ENCODE measurements at places on chromosomes 4 and X.
A peak's percentile ranks its signal among the peaks of the same experiment; 100 is the strongest.

DNA sequence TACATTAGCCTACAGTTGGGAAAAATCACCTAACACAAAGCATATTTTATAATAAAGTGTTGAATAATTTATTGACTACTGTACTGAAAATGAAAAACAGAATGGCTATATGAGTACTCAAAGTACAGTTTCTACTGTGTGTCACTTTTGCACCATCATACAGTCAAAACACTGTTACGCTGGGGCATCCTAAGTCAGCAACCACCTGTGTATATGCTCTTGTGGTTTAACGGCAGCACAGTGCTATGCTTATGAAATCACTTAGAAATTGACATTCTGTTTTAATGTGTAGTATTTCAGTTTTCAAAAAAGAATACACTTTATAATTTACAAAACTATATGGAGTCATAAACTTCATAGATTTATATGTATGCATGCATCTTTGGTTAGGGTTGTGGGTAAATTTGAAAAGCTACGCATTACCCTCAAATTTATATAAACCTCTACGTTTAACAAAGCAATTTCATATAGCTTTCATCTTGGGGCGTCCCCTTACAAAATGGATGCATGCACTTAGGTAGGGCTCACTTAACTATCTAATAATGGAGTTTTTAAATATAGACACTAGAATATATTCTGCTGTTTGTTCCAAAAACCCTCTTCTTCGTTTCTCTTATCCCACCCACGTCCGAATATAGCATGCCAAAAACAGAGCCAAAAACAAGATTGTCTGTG, 690 bp upstream of the NEIL3 start:
- DNase-seq, result no peak

- DNase-seq, result no peak
These were observed 7.4 kb downstream of the MAGEB10 start for GRCh38 chrX:27815209-27815608.

GRCh38 chr4:83585982-83586508, 50.1 kb downstream of the GPAT3 start:
- DNase-seq, result no peak

DNA sequence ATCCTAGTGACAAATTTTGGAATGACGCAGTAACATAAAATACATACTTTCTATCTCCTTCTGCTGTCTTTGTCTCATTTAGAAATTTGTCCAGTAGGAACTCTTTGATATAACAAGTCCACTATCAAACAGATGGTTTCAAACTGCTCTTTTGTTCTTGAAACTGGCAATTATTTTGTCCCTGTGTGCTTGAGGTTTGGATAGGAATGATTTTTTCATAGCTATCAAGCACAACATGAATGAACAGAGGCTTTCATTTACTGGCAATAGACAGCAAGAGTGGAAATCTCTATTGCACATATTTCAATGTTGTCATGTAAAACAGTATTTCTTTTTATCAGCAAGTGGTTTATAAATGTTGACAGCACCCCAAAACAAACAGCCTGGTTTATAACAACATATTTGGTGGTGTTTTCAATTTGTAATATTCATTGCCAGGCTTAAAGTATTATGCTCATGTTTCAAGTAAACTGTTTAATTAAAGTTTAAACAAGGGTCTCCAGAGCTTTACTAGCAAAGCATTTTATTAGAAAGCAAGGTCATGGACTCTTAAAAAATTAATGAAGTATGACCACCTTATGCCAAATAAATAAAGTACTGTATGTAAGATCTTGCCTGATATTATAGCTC, 60.0 kb downstream of the TIGD2 start:
- no peak for DNase-seq

GRCh38 chrX:623599-624315, 6.8 kb upstream of the SHOX start:
- no peak for DNase-seq

- no peak for DNase-seq
These were observed 1148.8 kb upstream of the PCDH7 start for GRCh38 chr4:29571322-29571721.

DNA sequence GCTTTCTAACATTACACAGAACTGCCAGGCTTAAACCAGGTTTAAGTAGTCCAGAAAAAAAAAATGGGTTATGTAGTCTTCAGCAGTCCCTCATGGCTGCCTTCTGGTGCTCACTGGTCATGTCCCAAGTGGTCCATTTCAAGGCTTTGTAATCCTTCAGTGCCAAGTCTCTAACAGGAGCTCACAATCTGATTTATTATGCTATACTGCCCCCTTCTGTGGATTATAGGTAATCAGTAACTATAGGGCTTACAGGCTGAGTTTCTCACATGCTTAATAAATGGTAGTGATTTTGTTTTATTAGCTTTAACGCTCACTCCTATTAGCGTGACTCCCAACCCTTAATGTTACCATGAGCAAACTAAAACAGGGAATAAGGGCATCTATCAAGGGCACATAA, 92.5 kb upstream of the EDA2R start:
- DNase-seq, result no peak

DNA sequence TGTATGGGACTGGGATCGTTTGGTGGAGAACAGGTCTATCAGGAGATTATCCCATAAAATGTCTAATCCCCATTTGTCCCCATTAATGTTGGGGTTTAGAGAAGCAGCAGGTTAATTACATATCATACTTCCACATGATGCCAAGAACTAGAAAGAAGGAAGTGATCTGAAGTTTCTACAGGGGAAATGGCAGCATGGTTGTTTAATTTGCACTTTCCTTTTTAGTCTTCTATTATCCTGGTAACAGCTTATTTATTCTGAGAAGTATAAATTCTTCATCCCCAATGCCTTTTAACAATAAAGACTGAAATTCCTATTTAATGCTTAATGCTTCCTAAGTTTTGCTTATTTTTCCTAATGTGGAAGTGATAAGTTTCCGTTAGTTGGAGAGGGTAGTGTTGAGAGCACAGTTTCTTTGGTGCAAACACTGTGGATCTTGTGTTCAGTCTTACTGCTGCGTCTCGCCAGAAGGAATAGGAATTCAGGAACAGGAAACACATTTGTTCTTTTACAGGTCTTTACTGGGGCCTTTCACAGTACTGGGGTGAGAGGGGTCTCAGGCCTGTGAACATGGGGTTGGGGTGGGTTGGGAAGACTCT, 59.5 kb upstream of the TADA2B start:
- no peak for DNase-seq

- peak; percentile 26 for DNase-seq
These were observed 7.9 kb upstream of the CFP start for GRCh38 chrX:47637546-47638195.

GRCh38 chrX:130756233-130756632, 146.8 kb downstream of the ENOX2 start:
- DNase-seq, result no peak

DNA sequence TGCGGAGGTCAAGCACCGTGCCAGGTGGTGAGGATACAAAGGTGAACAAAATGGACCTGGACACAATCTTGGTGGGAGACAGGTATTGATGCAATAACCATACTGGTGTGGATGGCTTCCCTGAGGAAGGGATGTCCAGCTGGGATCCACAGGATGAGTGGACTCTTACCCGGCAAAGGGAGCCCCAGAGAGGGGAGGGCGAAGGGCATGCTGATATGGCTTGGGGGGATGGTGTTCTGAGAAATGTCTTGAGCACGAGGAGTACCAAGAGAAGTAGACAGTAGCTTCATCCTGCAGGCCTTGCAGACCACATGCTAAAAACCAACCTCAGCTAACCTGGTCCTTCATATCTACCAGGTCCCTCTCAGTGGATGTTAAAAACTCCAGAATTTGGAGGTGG, 220.8 kb downstream of the NWD2 start:
- no peak for DNase-seq

DNA sequence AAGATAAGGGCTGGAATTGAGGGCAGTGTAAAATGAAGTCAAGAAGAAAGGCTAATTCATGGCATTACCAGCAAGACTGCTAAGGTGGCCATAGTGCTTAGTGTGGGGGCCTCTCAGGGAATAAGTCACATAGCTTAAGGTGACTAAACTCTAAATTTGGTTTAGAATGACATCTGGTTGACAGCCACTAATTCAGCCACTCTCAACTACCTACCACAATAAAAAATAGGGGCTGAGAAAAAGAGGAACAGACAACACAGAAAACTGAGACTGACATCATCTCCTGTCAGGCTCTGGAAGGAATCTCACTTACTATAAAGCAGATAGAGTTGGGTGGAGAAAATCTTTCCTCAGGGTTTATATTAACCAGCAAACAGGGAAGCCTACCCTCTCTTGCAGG, 96.9 kb downstream of the CHRDL1 start:
- DNase-seq, result no peak

GRCh38 chr4:83574247-83574646, 38.3 kb downstream of the GPAT3 start:
- DNase-seq, result no peak

DNA sequence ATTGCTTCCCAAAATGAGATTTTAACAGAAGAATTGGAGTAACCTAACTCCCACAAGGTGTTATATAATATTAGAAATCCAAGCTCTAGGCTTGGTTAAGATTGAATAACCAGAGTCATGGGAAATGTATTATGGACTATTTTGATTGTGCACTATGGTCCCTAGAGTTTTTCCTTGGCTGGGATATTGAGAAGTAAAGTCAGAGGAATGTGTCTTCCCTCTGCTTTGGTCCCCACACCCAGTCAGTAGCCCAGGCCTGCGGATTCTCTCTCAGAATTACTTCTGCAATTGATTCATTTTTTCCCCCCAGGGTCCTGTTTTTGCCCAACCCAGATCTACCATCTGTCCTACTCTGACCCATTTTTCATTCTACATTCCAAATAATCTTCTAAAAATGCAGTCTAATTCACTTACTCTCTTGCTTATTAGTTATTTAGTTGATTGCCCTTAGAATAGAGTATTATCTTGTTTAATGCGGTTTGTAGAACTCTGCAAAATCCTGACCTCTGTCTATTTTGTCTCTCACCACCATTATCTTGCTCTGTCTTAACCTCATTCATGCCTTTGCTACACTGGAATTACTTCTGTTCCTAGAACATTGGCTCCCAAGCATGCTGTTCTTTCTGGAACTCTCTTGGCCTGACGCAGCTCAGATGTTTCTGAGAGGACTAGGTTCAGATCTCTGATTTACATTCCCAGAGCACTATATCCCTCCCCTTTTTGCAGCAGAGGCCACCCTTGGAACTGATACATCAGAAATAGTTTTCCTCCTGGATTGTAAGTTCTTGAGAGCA, 23.6 kb downstream of the GUCY1A1 start:
- DNase-seq, result no peak

DNA sequence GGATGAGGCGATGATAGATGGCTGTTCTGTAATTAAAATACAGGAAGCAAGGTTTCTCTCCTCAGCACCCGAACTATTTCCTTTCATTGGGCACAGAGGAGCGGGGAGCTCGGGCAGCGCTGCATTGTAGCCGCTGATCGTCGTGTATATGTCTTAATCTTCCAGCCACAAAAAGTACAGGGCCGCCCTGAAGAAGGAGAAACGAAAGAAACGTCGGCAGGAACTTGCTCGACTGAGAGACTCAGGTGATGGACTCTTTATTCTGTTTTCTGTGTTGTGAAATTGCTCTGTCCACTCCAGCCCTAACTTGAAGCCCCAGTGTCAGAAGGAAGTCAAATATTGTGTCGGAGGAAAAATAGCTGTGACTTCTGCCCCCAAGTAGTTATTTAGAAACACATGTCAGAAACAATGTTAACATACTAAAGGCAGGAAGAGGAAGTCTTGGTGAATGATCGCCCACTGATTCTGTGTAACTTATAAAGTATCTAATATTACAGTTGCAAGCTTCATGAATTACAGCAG, 546 bp downstream of the ZRSR2 start:
- no peak for DNase-seq

DNA sequence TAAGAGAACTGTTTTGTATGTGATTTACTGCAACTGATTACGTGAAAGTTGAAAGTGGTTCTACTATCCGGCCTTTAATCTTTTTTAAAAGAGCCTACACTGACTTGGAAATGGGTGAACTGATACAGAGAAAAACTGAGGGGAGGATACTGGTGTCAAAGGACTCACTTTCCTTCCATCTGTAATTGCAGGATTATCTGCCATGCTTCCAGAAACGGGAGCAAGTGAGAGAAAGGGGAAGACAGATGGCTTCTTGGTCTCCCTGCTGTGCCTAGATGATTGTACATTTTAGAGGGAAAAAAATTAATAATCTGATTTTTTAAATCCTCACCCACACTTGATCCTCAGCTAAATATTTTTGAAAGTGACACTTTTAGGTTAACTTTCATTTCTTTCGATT, 88.3 kb upstream of the GRID2 start:
- no peak for DNase-seq

DNA sequence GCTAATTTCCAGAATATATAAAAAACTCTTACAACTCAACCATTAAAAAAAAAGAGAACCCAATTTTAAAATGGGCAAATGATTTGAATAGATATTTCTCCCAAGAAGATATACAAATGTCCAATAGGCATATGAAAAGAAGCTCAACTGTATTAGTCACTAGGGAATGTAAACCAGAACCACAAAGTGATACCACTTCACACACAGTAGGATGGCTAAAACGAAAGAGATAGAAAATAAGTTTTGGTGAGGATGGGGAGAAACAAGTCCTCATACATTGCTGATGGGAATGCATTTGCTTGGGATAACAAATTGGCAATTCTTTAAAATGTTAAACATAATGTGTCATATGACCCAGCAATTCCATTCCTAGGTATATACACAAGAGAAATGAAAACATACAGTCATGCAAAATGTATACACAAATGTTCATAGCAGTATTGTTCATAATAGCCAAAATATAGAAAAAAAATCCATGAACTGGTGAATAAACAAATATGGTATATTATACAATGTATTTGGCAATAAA, 5.7 kb downstream of the TCEAL3 start:
- DNase-seq, result no peak

DNA sequence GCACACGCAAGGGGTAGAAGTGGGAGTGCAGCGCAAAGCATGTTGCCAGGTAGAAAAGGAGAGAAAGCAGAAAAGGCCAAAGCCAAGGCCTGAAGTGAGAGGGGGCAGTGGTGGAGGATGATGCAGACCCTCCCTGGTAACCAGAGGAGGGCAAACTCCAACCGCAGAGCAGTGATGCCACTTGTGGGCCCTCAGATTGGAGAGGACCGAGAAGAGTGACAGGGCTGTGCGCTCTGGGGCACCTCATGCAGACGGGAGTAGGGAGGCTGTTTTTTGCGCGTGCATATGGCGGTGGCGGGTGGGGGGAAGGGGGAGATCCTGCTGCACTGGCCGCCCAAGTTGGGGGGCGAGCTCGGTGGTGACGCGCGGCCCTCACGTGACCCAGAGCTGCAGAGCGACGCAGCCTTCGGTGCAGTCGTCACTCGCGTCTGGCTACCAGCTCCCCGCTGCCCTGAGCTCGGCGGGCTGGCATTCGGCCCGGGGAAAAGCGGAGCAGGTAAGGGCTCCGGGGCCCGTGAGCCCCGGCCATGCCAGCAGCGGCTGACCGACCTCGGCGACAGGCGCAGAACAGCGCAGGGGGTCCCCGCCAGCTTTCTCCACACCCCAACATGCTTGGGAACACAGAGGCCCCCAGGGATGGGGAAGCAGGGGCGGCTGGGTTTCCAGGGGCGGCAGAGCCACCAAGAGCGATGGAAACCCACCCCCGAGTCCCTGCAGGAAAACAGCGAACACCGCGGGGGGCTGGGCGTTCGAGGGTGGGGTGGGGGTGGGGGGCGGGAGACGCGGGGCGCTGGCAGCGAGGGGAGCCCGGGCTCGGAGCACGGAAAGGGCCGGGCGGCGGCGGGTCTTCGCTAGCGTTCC, at the start of gene BEX3:
BEX3 (plus strand) TSS at position 421 of the 861 bp plus-strand sequence. CDS start 984 bp downstream, outside the sequence.
- peak; percentile 43 for DNase-seq

- DNase-seq, result no peak
These were observed 46.8 kb upstream of the TMPRSS11F start for GRCh38 chr4:68176500-68176899.

GRCh38 chr4:186015212-186015817, 53.6 kb upstream of the TLR3 start:
- no peak for DNase-seq

- no peak for DNase-seq
These were observed 246.5 kb upstream of the RPS6KA3 start for GRCh38 chrX:20513185-20513584.
